ENCODE measurements at places on chromosomes 12 and 14.

- DNase-seq, result no peak
These were observed 27.8 kb downstream of the FAM222A start for GRCh38 chr12:109741286-109741969.

GRCh38 chr12:95733141-95733825 is 57.3 kb downstream of the NTN4 start:
- DNase-seq, result no peak

DNA sequence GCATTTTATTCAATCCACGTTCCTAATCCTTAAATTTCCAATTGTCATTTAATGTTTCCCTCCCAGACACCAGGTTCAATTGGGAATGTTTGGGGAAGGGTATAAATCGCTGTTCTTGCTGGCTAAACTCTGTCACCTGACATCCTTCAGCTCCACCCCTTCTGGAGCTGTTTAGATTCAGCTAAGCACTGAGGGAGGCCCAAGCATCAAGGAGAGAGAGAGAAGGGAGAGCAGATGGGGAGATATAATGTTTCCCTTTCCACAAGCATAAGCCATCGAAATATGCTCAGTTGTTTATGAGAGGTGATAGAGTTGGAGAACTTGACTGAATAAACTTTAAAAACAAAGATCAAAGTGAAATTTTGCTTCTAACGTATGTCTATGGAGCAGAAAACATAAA is 1.8 kb downstream of the ABCC9 start:
- DNase-seq, result no peak

DNA sequence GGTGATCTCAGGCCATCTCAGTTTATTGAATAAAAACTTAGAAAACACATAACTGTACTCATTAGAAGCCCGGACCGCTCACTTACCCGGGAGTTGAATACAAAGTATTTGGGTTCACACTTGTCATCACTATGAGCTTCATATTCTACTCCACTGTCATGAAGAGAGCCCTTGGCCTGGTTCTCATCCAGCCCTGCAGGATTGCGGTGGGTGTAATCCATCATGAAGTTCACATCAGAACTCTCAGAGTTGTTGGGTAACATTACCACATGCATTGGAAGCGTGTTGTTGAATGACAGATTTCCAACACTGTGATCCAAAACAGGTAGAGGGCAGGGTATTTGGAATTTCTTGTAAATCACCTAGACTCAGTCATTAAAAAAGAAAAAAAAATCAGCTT is 47.4 kb downstream of the SLC38A4 start:
- no peak for DNase-seq

GRCh38 chr12:62860501-62861411 is 74.2 kb downstream of the PPM1H start:
- no peak for DNase-seq

DNA sequence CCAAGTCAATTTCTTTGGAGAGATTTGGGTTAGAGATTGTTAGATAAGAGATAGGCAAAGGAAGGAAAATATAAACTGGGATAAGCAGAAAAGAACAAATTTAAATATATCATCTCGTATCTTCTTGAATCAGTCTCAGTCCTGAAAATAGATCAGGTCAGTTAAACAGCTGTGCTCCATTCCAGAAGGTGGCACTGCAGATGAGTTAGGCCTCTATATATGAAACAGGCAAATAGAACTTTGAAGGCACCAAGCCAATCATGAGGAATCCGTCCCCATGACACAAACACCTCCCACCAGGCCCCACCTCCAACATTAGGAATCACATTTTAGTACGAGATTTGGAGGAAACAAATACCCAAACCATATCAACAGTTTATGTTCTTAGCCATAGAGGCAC is 605.5 kb upstream of the USP15 start:
- DNase-seq, result no peak

DNA sequence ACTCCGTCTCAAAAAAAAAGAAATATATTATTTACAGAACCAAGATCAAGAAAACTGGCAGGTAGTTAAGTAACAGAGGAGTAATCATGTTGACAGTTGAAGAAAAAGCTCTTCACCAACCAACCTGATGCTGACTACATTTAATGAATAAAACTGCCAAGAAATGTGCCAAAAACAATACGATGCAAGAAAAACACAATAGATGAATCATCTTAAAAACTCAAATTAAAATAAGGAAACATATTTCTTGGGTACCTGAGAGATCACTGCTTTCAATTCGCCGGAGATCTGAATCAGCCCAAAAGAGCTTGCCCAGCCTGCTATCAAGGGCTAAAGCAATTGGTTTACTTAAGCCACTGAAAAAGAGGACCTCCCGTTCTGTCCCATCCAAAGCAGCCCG is 76.4 kb downstream of the BCL2L14 start:
- no peak for DNase-seq

DNA sequence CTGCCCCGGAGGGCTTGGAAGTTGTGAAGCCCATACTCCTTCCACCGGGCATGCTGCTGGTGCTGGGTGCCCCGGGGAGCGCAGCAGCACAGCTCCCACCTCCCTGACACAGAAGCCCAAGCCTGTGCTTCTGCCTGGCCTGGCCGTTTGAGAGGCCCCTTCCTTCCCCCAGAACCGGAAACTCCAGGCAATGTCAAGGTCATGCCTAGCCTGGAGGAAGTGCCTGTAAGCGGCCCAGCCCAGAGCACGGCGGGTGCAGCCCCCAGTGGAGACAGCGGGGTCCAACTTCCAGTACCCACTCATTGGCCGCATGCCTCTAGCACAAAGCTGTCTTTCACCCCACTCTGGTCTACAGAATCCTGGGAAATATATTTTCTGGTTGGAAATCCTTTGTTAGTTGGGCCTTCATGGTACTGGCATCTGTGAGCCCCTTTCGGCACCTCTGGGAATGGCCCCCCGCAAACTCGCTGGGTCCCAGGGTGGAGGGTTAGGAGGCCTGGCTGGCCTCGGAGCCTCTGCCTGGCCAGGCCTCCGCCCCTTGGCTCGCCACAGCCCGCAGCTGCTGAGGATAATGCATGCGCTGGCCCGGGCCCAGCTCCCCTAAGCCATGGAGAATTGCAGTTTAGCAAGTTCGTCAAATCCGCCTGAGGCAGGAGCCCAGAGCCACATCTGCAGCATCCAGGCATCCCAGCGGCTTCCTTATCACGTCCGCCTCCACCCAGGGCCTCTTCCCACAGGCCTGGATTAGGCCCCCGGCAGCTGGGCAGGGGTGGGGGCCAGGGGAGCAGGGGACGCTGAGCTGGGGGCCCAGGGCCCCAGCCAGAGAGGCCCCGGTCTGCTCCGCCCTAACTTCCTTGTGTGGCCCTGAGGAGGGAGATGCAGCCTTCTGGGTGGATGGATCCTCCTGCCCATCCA is 48.9 kb upstream of the DLK1 start:
- peak; percentile 50 for DNase-seq

- no peak for DNase-seq
These were observed 4.1 kb downstream of the SHMT2 start for GRCh38 chr12:57233357-57234232.

DNA sequence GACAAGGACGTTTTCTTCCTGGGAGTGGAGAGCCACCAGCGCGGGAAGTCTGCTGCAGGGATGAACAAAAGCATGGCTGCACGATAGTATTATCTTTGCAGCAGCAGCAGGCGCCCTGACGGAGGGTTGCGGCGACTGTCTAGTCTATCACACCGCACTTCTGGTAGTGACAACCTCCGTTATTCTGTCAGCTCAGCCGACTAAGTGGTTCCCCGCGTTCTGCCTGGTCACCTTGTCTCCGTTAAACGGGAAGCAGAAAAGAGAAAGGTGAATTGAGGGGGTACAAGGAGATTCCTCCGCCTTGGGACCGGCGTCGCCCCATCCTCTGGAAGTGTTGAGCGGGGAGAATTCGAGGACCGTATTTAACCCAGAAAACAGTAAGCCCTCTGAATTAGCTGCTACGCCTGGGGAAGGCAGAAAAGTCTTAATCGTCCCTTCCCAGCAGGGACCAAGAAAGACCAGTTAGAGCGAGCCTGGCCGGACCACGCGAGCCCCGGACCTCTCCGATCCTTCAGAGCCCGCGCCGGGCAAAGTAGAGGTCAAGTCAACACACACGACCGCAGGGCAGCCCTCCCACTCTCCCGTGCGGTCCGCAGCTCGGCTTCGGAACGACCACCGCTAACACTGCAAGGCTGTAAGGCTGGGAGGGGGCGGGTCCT is 536 bp upstream of the DAAM1 start:
- no peak for DNase-seq

DNA sequence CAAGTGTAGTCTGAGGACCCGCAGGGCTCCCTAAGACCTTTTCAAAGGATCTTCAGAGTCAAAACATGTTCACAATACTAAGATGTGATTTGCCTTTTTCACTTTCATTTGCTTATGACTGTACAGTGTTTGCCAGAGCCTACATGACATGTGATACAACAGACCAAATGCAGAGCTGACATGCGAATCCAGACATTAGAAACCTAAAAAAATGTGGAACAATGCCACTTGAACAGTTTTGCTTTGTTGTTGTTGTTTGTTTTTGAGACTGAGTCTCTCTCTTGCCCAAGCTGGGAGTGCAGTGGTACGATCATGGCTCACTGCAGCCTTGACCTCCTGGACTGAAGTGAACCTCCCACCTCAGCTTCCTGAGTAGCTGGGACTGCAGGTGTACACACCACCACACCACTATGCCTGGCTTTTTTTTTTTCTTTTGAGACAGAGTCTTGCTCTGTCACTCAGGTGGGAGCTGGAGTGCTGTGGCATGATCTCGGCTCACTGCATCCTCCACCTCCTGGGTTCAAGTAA is 5.3 kb upstream of the RAB35 start:
- no peak for DNase-seq

DNA sequence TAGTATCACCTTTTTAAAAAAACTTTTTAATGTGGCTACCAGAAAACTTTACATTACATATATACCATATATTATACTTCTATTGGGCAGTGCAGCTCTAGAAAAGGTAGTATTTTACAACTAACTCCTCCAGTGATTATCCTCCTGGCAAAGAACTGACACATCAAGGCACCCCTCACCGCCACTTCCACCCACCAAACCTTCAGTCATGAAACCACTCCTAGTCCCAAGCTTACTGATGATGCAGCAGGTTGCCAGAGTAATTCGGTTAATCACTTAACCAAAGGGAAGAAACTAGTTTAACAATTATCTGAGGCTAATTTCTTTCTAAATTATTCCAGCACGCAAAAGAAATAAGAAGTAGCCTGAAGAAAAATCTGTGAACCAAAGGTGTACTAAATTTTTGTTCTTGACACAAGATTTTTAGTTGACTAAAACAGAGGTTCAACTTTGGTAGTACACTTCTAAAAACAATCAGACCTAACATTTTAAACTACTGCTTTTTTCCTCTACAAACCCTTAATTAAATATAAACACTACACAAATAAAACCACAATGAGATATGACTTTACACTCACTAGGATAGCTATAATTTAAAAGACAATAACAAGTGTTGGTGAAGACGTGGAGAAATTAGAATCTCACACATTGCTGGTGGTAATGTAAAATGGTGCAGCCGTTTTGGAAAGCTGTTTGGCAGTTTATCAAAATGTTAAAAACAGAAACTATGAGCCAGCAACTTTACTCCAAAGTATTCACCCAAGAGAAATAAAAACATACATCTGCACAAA is 16.7 kb downstream of the SPPL3 start:
- no peak for DNase-seq

DNA sequence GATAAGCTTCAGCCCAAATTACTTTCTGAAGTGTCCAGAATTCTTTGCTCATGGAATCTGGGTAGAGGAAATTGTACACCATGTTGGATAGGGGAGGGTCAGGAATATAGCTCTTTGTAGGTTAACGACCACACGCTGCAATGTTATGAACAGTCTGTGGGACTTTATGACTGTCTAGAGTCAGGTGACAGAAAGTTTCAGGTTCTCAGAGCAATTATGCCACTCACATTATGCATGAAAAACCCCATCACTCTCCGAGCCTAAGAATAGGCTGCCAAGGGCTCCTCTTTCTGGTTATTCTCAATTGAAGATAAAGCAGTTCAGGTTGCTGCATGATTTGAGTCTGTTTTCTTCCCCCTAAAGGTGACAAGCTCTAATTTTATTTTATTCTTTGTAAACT is 430.9 kb downstream of the ATP23 start:
- DNase-seq, result no peak

DNA sequence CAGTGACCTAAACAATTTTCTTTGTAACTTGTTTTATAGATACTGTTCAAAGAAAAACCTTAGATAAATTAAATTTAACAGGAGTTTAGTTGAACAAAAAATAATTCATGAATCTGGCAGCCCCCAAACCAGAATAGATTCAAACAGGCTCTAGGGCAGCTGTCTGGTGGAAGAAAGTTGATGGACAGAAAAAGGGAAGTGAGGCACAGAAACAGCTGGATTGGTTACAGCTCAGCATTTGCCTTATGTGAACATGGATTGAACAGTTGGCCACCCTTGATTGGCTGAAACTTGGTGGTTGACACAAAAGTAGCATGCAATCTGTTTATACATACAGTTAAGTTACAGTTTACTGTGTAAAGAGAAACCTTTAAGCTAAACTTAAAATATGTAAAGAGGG is 954.3 kb upstream of the FLRT2 start:
- DNase-seq, result no peak

DNA sequence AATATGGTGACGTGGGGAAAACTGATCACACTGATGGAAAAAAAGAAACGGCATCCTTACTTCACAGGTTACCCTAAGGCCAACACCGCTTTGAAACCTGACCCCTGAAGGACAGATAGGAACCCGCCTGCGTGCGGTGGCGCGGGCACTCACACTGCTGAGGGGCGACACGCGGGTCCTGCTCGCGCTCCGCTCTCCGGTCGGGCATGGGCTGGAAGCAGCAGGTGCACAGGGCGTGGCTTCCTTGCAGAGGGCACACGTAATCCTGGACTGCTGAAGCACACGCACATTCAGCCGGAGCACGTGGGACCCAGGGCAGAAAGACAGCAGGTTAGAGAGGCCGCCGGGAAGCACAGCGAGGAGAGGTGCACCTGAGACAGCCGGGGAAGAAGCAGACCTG is 22.8 kb upstream of the GOLGA3 start:
- DNase-seq, result no peak

DNA sequence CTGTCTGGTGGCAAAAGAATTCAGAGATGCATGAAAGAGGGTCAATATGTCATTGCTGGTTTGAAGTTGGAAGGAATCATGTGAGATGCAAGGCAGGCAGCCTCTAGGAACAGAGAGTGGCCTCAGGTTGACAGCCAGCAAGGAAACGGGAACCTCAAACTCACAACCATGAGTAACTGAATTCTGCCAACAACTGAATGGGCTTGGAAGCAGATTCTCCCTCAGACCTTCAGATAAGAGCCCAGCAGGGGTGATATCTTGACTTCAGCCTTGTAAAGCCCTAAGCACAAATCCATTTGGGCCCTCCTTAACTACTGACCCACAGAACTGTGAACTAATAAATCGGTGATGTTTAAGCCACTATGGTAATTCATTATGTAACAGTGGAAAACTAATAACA is 35.8 kb downstream of the USP15 start:
- DNase-seq, result no peak

DNA sequence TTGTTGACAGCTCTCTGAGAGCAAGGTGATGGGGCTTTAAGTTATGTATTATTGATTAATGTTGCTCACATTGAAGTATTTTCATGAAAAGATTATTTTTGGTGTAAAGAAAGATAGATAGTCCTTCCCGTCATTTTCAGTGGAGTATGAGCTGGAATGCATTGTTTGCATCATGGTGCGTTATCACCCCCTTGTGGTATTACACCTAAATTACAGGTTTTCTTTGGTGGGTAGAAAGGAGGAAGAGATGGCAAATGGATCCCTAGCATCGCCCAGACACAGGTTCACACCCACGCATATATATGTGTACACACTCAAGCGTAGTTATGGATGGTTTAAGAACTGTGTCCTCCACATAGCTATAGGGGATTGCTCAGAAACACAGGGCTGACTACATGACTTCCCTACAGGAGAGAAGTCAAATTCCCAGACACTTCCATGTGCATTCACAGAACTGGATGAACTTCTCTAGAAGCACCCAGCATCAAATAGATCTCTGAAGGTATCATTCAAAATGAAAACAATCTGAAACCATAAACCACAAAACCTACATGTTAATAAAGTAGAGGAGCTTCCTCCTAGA is 14.4 kb upstream of the SERPINA10 start:
- no peak for DNase-seq
